HTR-8/SVneo (cell line): ENCODE measurements at places on chromosomes 1 and 21.

DNA sequence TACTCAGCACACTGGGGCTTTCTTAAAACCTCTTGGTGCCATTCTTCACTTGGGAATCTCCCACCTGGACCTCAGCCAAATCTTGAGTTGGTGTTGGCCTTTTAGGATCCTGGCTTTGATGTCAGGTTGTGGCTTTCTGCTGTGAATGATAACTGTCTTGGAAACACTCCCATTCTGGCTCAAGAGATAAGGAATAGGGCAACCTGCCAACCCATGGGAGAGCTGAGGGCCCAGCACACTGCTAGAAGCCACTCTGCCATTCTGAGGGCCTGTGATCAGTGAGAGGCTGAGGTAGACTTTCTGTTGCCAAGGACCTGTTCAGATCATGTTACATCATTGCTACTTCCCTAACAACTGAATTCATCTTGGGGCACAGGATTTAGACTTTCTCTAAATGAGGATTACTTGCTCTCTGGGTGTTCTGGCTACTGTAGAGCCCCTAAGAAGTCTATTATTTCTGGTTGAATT is 45.8 kb downstream of the TTC39A start:
- no peak for DNase-seq

- no peak for DNase-seq
Observed at GRCh38 chr1:46529031-46529630, 22.3 kb downstream of the KNCN start.

- DNase-seq, result no peak
Observed at GRCh38 chr1:48743480-48743879, 33.2 kb downstream of the BEND5 start.

GRCh38 chr1:151728151-151729054 is 7.1 kb downstream of the RIIAD1 start:
- no peak for DNase-seq

GRCh38 chr1:66300972-66301451 is 232.9 kb upstream of the SGIP1 start:
- DNase-seq, result no peak

DNA sequence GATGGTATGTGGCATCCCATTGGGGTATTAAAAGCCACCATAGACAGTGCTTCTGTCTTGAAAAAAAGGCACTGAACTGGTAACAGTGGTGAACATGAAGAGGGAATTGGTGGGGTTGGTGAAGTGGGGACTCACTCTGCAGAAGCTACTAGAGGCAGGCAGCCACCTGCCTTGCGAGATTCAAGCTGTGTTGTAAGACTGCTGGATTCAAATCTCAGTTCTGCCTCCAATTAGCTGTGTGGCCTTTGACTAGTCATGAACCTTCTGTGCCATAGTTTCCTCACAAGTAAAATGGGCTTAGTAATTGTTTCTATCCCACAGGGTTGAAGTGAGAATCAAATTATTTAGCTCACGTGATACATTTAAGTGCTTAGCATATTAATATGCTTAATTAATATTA is 16.6 kb upstream of the ELOA start:
- DNase-seq, result no peak

DNA sequence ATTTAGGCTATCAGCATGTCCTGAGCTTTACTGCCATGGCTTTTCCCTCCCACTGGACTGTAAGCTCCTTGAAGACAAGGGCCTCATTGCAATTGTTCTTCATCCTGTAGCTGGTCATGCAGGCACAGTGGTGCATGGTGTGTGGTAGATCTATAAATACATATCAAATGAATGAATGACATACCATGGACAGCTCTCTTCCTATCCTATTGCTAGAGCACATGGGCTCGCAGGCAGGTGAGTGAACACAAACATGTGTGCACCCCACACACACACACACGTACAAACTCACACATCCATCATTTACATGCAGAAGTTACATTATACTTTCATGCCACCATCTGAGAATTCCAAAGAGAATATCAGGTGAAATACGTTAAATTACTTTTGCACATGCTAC is 172.9 kb upstream of the RUNX1 start:
- no peak for DNase-seq

GRCh38 chr1:31781756-31782371 is 17.7 kb upstream of the ADGRB2 start:
- DNase-seq, result no peak

- DNase-seq, result no peak
Observed at GRCh38 chr1:41431490-41432350, 52.8 kb downstream of the EDN2 start.

DNA sequence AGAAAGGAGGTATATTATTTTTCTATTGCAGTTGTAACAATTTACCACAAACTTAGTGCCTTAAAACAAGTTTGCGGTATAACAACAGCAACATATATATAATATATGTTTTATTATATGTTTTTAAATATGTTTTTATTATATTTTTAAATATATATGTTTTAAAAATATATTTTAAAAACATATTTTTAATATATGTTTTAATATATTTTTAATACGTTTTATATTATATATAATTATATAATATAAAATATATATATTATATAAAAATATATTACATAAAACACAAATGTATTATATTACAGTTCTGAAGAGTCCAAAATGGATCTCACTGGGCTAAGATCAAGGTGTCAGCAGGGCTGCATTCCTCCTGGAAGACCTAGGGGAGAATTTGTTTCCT is 27.5 kb upstream of the FNBP1L start:
- DNase-seq, result no peak

GRCh38 chr21:26405735-26406361 is 167.2 kb downstream of the CYYR1 start:
- DNase-seq, result peak; percentile 67

GRCh38 chr1:89767618-89768017 is 53.2 kb upstream of the LRRC8D start:
- DNase-seq, result no peak

DNA sequence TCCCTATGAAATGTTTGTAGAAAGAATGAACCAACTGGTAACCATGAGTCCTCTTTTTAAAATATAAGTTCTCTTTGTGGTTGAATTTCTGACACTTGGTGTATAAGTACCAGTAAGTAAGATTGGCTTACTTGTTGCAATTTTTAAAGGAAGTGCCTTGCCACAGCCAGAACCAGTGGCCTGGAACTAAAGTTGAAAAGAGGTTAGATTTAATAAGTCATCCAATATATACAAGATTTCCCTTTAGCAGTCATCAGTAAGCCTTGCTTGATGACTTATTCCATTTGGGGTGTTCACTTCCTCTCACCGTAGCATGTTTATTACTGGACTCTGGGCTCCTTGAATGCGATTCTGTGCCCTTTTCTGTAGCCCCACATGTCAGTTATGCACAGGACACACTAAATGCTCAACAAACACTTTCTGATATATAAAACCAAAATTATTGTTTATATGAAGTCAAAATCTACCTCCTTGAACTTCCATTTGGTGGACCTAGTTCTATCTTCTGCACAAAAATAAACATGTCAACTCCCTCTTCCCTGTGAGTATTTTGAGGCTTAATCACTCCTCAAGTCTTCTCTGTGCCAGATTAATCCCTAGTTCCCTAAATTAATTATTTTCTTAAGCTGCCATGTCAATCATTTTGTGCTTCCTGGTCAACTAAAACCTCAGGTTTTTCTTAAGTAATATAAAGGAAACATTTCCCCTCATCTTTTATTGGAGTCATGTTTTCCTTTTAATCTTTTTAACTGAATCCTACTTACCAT is 218.1 kb downstream of the ST6GALNAC3 start:
- DNase-seq, result no peak

- DNase-seq, result no peak
Observed at GRCh38 chr1:10862743-10863335, 66.4 kb upstream of the CASZ1 start.

DNA sequence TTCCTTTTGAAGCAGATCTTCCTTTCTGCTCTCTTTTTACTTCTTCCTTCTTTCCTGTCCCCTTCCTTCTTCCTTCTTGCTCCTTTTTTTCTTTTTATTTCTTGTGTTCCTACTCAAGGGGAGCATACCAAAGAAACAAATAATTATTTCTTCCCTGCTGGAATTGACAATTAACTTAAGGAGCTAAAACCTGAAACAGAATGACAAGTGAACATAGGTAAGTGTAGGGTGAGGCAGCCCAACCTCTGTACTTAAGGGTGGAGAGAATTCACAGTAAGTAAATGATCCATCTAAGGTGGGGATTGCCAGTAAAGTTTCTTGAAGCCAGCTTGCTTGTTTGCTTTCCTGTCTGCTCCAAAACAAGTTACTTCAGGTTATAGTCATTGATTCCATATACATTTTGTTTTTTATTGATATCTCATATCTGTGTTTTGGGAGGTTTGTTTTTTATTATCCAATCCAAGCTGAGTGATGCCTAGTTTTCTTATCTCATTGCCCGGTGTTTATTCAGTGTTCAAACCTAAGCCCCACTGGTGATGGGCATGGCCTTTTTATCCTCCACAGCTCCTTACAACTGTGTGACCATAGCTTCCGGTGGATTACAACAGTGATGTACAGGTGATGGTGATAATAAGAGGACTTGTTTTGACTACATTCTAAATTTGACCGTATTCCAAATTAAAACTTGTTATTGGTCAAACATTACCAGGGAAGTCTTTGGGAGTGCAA is 133.2 kb upstream of the IVNS1ABP start:
- DNase-seq, result no peak

- no peak for DNase-seq
Observed at GRCh38 chr1:9397997-9398526, 105.4 kb downstream of the SPSB1 start.

- DNase-seq, result no peak
Observed at GRCh38 chr1:209256766-209257350, 326.7 kb upstream of the CAMK1G start.

DNA sequence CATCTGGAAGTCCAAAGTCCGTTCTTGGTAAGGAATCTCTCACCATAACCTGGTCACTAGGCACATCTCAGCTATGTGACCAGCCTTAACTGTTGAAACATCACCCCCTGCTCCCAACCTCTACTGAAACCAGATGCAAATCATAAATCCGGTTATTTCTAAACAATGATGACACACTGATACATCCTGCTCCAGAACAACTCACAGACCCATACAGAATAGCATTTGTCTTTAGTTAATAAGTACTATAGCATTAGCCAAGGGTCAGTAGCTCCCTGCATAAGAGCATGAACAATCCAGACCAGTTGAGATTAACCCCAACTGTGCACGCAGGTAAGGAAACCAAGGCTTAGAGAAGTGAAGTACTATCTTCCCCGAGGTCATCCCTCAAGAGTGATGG is 38.0 kb upstream of the KCTD3 start:
- DNase-seq, result no peak

DNA sequence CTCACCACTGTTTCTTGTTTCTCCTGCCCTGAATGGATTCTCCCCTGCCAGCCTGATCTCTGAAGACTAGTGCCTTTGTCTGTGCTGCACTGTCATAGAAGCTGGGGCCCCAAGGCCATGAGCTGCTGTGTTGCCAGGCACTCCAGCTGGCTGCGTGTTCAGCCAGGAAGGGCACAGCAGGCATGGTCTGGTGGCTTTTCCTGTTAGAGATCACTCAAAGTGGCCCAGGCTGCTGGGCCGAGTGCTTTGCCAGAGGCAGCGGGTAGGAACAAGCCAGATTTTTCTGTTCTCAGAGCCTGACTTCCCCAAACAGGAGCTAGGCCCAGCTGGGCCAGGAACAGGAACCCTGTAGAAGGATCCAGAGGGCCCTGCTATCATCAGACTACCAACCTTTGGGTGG is 5.2 kb downstream of the ADPRS start:
- DNase-seq, result no peak

DNA sequence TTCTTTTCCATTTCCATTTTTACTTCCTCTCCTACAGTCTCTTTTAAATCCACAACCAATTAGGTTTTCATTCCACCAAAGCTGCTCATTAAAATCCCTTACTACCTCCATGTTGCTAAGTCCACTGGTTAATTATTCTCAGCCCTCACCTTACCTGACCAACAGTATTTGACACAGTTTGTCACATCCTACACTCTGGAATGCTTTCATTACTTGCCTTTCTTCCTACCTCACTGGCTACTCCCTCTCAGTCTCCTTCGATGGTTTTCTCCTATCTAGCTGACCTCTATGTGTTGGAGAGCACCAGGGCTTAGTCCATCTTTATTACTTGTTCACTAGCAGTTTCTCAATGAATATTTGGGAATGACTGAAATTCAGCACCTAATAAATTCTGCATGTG is 78.6 kb downstream of the NME7 start:
- no peak for DNase-seq

DNA sequence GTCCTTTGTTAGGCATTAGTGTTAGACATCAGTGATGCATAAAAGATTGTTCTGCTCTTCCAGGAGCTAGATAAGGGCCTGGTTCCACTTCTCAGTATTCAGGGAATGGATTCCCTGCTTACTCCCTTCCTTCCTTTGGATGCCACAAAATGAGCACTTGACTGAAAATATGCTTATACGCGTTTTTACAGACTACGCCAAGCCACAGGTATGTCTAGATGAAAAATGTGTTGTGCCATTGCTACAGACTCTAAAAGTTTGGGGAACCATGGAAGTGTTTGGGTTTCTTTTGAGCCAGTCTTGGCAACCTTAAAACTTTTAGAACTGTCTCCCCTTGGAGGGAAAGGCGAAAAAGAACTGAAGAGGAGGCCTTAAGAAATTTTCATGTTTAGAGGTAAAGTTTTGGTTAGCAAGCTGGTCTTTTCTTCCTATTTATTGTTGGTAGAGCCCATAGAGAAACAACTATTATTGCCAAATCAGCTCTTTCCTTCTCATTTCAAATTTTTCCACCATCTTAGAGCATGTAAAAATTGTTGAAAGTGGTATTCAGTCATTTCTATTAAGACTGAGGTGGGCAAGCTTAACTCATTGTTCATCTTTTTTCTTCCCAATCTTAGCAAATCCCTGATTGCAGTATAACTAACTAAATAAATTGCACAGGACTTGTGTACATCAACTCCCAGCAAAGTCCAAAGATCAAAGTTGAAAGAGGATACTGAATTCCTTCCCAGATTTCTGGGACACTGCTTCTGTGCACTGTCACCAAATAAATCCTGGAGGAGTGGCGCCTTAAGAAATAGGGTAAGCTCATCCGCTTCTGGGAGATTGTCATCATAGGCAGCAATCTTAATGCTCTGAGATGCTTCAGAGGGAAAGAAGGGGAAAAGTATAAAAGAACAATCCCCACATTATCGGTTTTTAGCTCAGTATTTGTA is 18.9 kb downstream of the FGGY start:
- no peak for DNase-seq

- DNase-seq, result no peak
Observed at GRCh38 chr1:187744665-187745064, 915.9 kb downstream of the PLA2G4A start.

GRCh38 chr1:192998536-192998935 is 60.6 kb downstream of the UCHL5 start:
- no peak for DNase-seq

GRCh38 chr1:27646676-27647075 is 11.7 kb upstream of the FGR start:
- no peak for DNase-seq

- no peak for DNase-seq
Observed at GRCh38 chr1:215031392-215031791, 51.1 kb upstream of the KCNK2 start.

- DNase-seq, result no peak
Observed at GRCh38 chr1:230458509-230458908, 32.4 kb upstream of the PGBD5 start.

- DNase-seq, result no peak
Observed at GRCh38 chr1:26960625-26960966, 328 bp upstream of the KDF1 start.
